ENCODE measurements at places on chromosomes 2 and 18. TPM values are rescaled to one million over a fixed set of nuclear protein-coding genes. Genes with fewer than 3 reads are reported as not detected.

Gene SPHKAP
- 0.54 TPM for total RNA-seq

Gene FBXO15
- total RNA-seq, result 1.6 TPM

Gene HOXD9
- 2.3 TPM for total RNA-seq

DNA sequence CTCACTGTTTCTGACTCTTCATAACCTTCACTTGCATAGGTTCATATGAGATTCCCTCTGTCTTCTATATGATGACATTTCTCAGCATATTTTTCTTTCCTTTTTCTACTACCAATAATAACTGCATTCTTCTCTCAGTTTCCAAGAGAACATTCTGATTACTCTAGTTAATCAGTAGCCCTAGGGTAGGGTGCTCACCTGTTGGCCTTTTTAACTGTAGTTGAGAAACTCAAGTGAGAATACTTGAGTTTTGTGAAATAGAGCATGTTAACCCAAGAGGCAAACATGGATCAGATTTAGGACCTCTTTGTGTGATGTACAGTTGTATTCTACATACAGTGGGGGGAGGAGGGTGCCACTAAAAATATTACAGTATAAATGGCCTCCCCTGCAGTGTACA, 308.0 kb downstream of the CMPK2 start:
- H3K4me3 ChIP-seq, result no peak overlapping the region
- DNase-seq, result no peak
- peaks cover 12% of the 10 kb centered on the region for H3K4me1 ChIP-seq
- no peak overlapping the region for H3K27ac ChIP-seq
- no peaks in the 10 kb centered on the region for H3K36me3 ChIP-seq

Gene NEB
- not detected for total RNA-seq

- DNase-seq, result peak; percentile 50
- H3K4me1 ChIP-seq, result peaks cover 72% of the 10 kb centered on the region
- no peak overlapping the region for H3K27ac ChIP-seq
- H3K27me3 ChIP-seq, result no peaks in the 10 kb centered on the region
- no peak overlapping the region for H3K4me3 ChIP-seq
Measured at GRCh38 chr2:176653479-176654443, 384.5 kb downstream of the MTX2 start.

DNA sequence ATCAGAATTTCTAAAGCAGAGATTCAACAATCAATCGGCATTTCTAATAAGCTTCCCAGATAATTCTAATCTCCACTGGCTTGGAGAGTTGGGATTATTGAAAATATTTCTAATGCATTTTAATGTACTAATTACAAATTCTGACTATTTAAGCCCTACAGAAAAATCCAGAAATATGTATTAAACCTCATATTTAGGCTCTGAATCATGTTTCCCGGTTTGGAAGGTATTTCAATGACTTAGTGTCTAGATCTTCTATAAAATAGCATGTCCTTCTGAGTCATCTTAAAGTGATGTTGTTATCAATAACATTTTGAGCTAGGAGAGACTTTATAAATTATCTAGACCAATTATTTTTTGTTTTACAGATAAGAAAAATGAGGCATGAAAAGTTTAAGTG, 258.8 kb upstream of the NRXN1 start:
- 0 out of 2 replicates have a peak, but pooled peaks cover 5% of the 10 kb centered on the region for H3K36me3 ChIP-seq
- no peak for DNase-seq
- no peaks in the 10 kb centered on the region for H3K4me1 ChIP-seq
- H3K27me3 ChIP-seq, result peaks cover 5% of the 10 kb centered on the region

- H3K4me3 ChIP-seq, result no peak overlapping the region
- H3K27me3 ChIP-seq, result peaks cover 21% of the 10 kb centered on the region
- H3K4me1 ChIP-seq, result no peaks in the 10 kb centered on the region
- DNase-seq, result no peak
- H3K36me3 ChIP-seq, result no peaks in the 10 kb centered on the region
Measured at GRCh38 chr2:8477552-8478470, 204.0 kb upstream of the ID2 start.

- H3K27me3 ChIP-seq, result peaks cover 39% of the 10 kb centered on the region
- no peak for DNase-seq
- 0 out of 2 replicates have a peak, but pooled peaks cover 3% of the 10 kb centered on the region for H3K36me3 ChIP-seq
- H3K4me1 ChIP-seq, result no peaks in the 10 kb centered on the region
- H3K4me3 ChIP-seq, result no peak overlapping the region
Measured at GRCh38 chr2:240286596-240286995, 146.1 kb upstream of the OTOS start.

DNA sequence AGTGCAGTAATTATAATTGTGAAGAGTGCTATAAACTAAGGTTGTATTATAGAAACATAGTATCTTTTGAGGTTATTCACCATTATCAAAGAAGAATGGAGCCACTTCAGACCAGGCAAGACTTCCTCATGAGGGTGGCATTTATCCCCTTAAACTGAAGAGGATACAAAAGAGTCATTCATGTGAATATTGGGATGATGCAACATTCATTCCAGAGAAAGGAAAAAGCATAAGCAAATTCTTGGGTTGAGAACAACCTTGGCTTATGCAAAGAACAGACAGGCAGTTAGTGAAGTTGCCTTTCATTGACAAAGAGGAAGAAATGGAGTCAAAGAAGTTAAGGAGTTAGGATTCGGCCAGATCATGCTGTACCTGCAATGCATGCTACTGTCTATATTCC, 682.5 kb downstream of the MBD2 start:
- no peaks in the 10 kb centered on the region for H3K4me1 ChIP-seq
- H3K4me3 ChIP-seq, result no peak overlapping the region
- no peak overlapping the region for H3K27ac ChIP-seq
- DNase-seq, result no peak
- H3K27me3 ChIP-seq, result peaks cover 1% of the 10 kb centered on the region
- H3K36me3 ChIP-seq, result no peaks in the 10 kb centered on the region

Gene UGT1A7
- total RNA-seq, result not detected

DNA sequence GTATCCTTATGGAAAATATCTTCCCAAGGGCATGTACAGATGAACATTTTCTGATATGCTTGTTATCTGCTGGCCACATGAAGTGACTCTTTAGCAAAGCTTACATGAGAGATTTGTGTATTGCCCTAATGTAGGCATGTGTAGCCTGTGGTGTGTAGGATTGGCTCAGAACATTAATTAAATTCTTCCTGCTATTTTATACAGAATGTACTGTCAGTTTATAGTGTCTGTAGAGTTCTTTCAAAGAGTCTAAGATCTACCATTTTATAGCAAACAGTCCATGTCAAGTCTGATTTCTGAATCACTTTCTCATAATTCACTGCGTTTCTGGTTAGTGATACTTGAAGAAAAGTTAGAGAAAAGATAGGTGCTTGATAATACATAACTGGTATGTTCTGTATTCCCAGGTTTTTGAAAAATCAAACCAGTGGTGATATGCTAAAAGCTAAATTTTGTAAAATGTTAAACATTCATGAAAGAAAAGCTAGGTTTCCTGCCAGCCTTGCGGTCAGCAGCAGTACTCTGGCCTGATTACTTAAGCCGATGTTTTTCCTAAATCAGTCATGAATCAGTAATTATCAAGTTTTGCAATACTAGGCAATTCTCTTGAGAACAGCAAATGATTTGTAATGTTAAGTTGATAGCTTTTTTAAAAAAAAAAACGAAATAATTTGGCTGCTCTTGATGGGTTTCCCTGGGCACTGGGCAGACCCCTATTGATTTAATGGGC, 30.9 kb upstream of the EFEMP1 start:
- H3K27me3 ChIP-seq, result no peaks in the 10 kb centered on the region
- no peak for DNase-seq
- no peak overlapping the region for H3K4me3 ChIP-seq
- H3K27ac ChIP-seq, result no peak overlapping the region
- H3K36me3 ChIP-seq, result no peaks in the 10 kb centered on the region

DNA sequence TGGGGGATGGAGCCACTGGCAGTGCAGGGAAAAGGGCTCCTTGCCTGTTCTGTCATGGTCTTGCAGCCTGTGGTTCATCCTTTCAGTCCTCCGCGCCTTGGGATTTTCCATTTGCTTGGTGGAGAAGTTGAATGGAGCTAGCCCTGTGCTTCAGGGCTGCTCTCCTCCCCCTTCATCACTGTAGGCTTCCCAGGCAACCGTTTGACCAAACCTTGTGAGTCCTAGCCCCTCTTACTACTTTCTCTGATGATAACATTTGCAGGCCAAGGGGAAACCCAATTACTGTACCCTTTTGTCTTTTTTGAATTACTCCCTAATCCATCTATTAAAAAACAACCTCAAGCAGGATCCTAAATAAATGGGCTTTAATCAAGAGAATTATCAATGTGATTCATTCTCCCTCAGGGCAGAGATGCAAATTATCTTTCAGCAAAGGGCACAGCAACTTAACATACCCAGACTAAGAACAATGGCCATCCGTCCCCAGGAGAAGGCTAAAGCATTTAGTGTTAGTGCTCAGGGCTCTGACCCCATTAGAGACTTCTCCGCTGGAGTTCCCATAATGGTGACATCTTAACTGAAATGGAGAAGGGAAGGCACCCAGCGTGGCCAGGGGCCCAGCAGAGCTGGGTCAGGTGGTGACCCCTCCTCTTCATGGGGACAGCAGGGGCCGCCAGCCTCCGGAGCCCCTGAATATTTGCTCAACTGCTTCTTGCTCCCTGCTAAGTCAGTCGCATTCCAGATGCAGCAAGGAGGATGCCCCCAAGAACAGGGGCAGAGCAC, 40.7 kb downstream of the RHOB start:
- H3K27me3 ChIP-seq, result peaks cover 16% of the 10 kb centered on the region
- peaks cover 25% of the 10 kb centered on the region for H3K4me1 ChIP-seq
- H3K27ac ChIP-seq, result no peak overlapping the region
- no peaks in the 10 kb centered on the region for H3K36me3 ChIP-seq

GRCh38 chr2:234368861-234369261, 128.0 kb downstream of the ARL4C start:
- DNase-seq, result peak; percentile 29
- no peak overlapping the region for H3K4me3 ChIP-seq
- H3K27ac ChIP-seq, result no peak overlapping the region
- H3K27me3 ChIP-seq, result peaks cover 11% of the 10 kb centered on the region

DNA sequence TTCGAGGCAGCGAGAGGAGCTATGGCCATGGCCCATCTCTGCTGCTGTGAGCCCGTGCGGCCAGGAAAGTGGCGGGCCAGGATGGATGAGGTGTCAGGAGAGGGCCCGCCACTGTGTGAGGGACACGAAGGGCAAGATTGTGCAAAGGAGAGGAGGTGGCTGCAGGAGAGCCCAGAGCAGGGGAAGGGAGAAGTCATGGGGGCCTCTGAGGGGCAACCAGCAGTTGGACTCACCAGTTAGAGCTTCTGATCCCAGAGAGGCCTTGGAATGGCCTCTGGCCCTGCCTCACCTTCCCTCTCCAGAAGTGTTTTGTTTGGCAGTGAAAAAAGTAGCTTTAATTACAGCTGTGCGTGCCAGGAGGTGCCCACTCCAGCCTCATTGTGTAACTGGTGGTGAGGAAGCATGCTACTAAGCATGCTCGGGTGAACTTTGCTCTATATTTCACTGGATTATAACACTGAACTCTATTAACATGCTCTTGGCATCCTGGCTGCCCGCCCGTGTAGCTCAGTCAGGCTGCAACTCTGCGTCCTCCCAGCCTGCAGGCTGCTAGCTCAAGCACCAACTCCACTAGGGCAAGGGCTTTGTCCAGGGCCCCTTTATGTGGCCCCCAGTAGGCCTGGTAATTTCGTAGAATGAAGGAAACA, 34.2 kb downstream of the IMPA2 start:
- no peak overlapping the region for H3K27ac ChIP-seq
- H3K4me3 ChIP-seq, result no peak overlapping the region

Gene HMSD
- not detected for total RNA-seq

GRCh38 chr2:172912266-172912665, 163.4 kb upstream of the MAP3K20 start:
- H3K4me1 ChIP-seq, result no peaks in the 10 kb centered on the region
- peaks cover 19% of the 10 kb centered on the region for H3K27me3 ChIP-seq
- no peaks in the 10 kb centered on the region for H3K36me3 ChIP-seq
- H3K27ac ChIP-seq, result no peak overlapping the region
- no peak overlapping the region for H3K4me3 ChIP-seq
- no peak for DNase-seq

Gene IL1RL2
- total RNA-seq, result not detected

Gene LIMS2
- 57.7 TPM for total RNA-seq

Gene STK11IP
- total RNA-seq, result 21.5 TPM

DNA sequence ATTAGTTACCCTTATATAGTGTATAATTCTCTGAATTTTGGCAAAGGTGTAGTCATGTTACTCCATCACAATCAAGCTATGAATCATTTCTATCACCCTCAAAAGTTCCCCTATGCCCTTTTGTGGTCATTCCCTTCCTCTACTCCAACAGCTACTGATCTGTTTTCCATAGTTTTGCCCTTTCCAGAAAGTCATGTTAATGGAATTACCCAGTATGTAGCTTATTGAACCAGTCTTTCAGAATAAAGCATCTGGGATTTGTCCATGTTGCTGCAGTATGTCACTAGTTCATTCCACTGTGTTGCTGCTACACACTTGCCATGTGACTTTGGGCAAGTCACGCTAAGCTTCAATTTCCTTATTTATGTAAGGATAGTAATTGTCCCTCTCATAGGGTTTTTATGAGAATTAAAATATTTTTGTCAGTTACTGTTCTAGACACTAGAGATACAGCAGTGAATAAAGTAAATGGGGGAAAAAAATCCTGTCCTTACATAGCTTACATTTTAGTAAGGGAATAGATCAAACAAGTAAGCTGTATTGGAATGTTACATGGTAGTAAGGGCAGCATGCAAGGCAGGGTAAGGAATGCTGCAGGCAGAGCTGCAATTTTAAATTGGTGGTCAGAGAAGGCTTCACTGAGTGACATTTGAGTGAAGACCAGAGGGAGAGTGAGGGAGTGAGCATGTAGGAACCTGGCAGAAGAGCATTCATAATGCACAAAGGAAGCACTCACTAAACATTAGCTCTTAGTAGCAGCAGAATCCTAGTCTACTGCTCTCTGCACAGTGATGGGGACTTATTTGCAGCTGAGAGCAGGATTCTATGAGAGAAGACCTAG, 80.3 kb upstream of the TSPYL6 start:
- no peaks in the 10 kb centered on the region for H3K27me3 ChIP-seq
- H3K36me3 ChIP-seq, result peaks cover 5% of the 10 kb centered on the region
- peak; percentile 93 for DNase-seq
- no peak overlapping the region for H3K27ac ChIP-seq

DNA sequence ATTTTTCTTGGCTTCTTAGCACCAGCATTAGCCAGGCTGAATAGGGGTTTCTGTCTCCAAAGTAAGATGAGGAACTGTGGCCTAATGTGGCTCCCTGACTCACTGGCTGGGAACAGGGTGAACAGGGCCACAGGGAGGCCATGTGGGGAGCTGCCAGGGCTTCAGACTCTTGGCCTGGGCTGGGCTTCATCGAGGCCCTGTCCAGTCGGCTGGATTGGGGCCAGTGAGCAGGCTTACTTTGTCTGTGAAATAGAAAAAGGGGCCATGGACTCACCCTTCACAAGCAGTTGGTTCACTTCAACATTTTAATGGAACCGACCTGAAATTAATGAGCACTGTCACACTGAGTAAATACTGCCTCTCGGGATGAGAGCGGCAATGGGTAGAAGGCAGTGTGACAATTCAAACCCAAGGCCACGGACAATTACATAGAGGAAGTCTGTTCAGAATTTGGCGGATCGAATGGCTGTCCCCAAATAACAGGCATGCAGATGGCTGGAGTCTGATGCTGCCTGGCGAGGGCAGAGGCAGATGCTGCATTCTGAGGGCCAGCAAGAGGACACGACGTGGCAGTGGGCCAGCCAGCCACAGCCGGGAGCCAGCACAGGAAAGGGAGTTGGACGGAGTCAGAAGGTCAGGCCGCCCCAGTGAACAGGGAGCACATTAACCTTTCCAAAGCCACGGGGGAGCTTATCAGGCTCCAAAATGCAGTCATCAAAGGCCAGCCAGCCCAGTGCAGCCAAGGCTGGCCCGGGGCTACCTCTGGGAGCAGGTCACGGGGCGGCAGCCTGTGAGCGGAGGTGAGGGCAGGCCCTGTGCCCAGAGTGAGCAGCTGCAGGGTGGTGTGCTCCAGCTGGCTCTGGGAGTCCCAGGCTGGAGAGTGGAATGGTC, 146.6 kb upstream of the REV1 start:
- DNase-seq, result no peak
- no peaks in the 10 kb centered on the region for H3K4me1 ChIP-seq
- H3K4me3 ChIP-seq, result no peak overlapping the region
- H3K27ac ChIP-seq, result no peak overlapping the region

Data from HFFc6 (cell line).